ENCODE measurements at places on chromosomes 3 and 15.

GRCh38 chr3:129672412-129672811 lies 65.9 kb upstream of the PLXND1 start:
- no peak for DNase-seq

DNA sequence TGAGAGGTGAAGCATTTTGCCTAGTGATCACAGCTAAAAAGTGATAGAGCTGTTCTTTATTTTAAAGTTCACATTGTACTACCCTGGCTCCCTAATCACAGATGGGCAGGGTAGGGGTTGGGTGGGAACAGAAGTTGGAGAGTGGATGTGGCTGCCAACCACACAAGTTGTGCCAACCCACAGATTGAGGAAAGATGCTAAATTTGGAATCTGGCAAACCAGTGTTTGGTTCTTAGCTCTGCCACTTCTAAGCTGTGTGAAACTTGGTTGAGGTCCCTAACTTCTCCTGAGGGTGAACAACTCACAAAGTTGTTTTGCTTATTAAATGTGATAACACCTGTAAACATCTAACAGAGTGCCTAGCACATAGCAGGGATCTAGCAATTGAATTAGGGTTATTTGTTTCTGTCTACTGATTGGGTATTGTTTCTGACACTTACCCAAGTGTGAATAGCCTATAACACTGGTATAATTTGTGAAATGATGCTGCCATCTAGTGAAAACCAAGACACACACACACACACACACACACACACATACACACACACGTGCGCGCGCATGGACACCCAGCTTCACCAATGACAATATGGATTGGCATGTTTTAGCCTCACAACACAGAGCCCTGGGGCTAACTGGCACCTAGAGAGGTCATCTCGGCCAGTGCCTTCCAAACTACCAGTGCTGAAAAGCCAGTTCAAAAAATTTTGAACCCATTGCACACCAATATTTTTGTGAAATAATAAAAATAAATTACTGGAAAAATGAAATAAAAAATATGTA lies 25.3 kb downstream of the ADGRG7 start:
- DNase-seq = no peak

GRCh38 chr3:16262174-16262573 lies 2.6 kb downstream of the DPH3 start:
- no peak for DNase-seq

DNA sequence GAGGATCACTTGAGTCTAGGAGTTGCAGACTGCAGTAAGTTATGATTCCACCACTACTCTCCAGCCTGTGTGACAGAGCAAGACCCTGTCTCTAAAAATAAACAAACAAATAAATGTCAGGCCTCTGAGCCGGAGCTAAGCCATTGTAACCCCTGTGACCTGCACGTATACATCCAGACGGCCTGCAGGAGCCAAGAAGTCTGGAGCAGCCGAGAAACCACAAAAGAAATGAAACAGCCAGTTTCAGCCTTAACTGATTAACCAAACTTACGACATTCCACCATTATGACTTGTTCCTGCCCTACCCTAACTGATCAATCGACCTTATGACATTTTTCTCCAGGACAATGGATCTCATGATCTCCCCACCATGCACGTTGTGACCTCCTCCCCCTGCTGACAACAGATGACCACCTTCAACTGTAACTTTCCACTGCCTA lies 32.5 kb upstream of the ZKSCAN7 start:
- DNase-seq = no peak

DNA sequence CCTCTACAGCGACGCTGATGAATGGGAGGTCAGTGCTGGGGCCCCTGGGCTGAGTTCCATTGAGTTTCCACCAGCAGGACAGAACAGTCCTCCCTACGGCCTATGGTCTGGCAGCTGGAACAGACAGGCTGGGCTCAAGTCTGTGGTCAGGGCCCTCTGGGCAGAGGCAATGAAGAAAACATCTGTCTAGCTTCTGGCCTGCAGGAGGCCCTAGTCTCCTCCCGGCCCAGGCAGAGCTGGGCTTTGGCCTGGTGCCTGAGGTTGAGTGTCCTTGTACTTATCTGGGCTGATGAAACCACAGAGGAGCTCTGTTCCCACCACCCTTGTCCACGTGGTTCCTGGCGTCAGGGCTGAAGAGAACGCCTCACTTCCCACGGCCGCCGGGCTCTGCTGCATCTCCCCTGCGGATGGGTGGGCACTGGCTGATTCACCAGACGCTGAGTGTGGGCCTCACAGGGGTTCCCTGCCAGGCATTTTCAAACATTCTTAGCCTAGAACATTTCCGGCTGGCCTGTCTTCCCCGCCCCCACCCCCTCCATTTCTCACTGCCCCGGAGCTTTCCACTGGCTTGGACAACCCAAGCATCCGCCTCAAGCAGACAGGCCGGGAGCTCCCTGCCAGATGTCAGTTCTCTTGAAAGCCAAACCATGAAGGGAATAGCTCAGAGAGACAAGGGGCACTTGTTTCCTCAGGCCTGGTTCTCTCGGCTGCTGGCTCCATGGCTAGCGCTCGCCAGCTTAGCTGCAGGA lies 20.3 kb downstream of the PPCDC start:
- DNase-seq = peak; percentile 95

DNA sequence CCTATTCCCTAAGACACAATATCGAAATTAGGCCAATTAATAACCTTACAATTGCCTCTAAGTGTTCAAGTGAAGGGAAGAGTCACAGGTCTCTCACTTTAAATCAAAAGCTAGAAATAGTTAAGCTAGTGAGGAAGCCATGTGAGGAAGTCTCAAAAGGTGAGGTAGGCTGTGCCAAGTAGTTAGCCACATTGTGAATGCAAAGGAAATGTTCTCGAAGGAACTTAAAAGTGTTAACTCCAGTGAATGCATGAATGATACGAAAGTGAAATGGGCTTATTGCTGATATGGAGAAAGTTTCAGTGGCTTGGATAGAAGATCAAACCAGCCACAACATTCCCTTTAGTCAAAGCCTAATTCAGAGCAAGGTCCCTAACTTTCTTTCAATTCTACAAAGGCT lies 59.1 kb downstream of the KLF13 start:
- DNase-seq = no peak

- no peak for DNase-seq
Observed at GRCh38 chr3:10700821-10701220, 115.2 kb upstream of the SLC6A11 start.

GRCh38 chr3:195876297-195877064 lies 31.9 kb downstream of the TNK2 start:
- DNase-seq = no peak

DNA sequence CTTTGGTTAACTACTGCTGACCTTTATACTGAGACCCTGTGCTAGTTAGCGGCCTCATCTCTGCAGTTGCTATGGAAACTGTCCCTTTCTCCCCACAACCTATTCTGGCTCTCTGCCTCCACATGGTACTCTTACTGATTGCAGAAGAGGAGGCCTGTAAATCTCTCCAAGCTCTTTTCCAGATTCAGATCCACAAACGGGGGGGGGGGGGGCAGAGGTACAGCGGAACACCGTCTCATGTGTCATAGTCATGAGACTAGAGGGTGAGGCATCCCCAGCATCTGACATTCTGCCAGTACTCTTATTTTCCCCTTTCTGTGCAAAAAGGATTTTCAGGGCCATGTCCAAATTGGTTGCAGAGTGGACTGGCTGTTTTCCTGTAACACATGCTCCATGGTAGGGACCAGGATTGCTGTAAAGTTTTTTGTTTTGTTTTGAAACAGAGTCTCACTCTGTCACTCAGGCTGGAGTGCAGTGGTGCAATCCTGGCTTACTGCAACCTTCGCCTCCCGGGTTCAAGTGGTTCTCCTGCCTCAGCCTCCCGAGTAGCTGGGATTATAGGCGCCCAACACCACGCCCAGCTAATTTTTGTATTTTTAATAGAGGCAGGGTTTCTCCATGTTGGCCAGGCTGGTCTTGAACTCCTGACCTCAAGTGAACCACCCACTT lies 8.3 kb upstream of the MAP1A start:
- DNase-seq = no peak

GRCh38 chr15:53884441-53884840 lies 93.8 kb upstream of the UNC13C start:
- no peak for DNase-seq

DNA sequence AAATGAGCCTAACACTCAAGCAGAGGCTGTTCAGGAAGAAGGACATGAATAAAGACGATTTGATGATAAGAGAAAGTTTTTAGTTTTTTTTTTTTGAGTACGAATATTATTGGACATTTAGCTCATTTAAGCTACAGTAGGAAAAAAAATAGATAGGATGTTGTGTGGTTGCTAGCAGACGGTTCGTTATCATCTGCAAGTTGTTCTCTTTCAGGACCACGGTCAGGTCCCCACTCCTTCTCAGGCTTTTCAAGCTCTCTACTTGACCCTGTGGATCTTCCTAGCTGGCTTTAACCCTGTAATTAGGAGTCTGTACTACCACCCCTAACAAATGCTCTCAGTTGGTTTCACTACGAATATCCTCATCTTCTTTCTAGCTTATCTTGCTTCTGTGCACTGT lies 1.1 kb downstream of the KCNH8 start:
- DNase-seq = no peak

DNA sequence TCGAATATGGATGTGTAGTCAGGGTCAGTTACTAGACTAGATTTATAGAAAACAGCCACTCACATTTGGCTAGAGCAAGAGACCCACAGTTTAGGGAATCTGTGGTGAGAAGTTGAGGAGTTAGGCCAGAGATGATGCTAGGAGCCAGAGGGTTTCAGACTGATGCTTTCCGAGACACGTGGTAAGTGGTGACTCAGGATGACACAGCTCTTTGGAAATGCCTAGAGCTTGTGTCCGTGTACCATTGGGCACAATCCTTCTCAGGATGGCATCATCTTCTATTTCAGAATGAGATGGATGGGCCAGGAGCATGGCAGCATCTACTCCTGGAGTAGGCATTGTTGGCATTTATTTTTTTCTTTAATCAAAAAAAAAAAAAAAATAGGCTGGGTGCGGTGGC lies 28.5 kb downstream of the PTPRG start:
- peak; percentile 17 for DNase-seq

- no peak for DNase-seq
Observed at GRCh38 chr3:8734137-8734878, 706 bp downstream of the CAV3 start.

DNA sequence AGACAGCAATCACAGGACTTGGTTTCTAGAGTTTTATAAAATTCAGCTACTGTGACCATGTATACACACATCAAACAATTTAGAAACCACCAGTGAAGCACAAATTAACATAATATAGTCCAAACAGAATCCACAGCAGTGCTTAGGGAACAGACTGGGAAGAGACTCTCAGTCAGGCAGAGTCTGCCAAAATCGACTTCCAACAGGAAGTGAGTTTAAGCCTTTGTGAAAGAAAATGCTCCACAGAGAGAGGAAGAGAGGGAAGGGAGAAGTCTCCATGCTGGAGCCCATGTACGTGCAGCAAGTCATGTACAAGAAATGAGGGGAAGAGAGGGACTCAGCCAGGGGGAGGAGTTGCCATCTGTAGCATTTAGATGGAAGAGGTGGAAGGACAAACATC lies 172.6 kb downstream of the IL5RA start:
- DNase-seq = no peak

GRCh38 chr15:93359425-93360131 lies 270.6 kb upstream of the RGMA start:
- DNase-seq = no peak

GRCh38 chr3:58013973-58014649 lies 5.9 kb downstream of the FLNB start:
- DNase-seq = peak; percentile 80

- DNase-seq = no peak
Observed at GRCh38 chr3:156258301-156258700, 137.9 kb downstream of the KCNAB1 start.

DNA sequence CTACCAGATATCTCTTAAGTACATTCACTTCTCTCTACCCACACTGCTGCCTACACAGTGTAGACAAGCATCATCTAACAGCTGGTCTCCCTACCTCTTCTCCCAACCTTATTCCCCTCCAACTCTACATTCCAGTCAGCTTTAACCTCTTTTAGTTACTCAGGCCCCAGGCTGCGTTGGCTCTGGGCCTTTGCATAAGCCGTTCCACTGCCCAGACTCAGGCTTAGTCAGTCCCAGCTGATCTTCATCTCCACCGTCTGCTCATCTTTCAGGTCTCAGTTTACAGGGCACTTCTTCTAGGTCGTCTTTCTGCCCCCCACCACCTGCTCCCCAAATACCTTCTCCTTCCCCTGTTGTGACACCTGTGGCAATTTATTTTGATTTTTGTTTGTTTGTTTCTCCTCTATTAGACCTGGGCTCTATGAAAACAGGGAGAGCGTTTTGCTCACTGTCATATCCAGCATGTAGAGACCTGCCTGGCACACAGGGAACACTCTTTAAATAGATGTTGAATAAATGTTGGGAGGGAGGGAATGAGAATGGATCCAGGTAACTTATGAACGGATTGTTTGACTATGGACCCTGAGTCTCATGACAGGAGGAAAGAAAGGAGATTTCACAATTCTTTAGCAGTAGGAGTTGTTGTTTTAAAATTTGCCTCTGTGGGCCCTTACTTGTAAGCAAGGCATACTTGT lies 11.1 kb downstream of the SLC27A2 start:
- DNase-seq = no peak

GRCh38 chr3:123088387-123088786 lies 21.6 kb downstream of the PDIA5 start:
- no peak for DNase-seq

- no peak for DNase-seq
Observed at GRCh38 chr15:99970891-99971430, 237.7 kb upstream of the LYSMD4 start.

DNA sequence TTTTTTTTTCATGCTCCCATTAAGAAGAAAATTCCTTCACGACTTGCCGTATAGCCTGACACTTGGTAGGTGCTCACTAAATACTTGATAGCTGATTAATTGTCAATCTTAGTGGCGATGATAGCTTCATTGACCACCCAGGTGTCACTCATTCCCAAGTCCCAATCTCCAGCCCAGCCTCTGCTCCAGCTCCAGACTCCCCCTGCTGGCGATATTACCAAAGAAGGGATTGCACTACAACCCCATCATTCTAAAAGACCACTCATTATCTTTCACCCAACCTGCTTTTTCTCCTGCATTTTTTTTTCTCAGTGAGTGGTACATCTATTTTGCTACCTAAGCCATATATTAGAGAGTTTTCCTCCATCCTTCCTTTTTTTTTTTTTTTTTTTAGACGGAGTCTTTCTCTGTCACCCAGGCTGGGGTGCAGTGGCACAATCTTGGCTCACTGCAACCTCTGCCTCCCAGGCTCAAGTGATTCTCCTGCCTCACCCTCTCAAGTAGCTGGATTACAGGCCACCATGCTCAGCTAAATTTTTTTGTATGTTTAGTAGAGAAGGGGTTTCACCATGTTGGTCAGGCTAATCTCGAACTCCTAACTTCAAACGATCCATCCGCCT lies 19.5 kb upstream of the COMMD2 start:
- no peak for DNase-seq

- DNase-seq = no peak
Observed at GRCh38 chr3:151200586-151200985, 2.4 kb downstream of the GPR171 start.

GRCh38 chr15:23484870-23485269 lies 37.8 kb upstream of the GOLGA6L2 start:
- DNase-seq = no peak

- no peak for DNase-seq
Observed at GRCh38 chr3:127072221-127072771, 89.4 kb downstream of the PLXNA1 start.

GRCh38 chr15:62896969-62897486 lies 145.5 kb upstream of the TPM1 start:
- DNase-seq = peak; percentile 94
